ENCODE measurements at places on chromosomes 2 and 18.
A peak's percentile ranks its signal among the peaks of the same experiment; 100 is the strongest.

- no peak for DNase-seq
These were observed 503.5 kb upstream of the SOX11 start for GRCh38 chr2:5188636-5189035.

DNA sequence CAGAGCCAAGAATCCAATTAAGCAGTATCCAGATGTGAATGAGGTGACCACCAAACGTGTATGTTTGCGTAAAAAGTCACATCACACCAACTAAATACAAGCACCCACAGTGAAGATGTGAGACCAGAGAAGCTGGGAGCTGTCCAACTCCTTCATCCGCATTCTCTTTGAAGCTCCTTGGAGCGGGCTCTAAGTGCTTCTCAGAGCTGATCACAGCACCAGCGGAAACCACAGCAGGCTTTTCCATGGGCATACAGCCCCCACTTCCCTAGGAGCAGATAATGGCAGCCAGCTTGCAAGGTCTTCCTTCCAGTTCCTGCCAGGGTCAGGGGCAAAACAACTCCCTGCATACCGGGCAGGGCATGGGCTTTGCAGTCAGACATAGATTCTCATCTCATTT, 36.4 kb downstream of the REEP1 start:
- DNase-seq, result no peak

GRCh38 chr18:22846088-22846683, 86.9 kb upstream of the RBBP8 start:
- peak; percentile 54 for DNase-seq

DNA sequence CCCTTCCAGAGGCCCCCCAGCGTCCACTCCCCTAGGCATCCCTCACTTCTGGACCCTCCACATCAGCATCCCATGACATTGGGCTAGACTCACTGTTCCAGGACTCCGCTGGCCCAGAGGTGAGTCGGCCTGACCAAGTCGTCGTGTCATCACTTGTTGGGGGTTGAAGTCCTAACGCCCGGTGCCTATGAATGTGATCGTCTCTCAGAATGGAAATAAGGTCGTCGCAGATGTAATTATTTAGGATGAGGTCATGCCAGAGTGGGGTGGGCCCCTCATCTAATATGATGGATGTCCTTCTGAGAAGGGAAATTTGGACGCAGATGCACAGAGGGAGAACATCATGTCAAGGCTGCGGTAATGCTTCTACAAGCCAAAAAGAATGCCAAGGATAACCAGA, 142.7 kb downstream of the AGAP1 start:
- no peak for DNase-seq

GRCh38 chr2:114472246-114472645, 29.8 kb downstream of the DPP10 start:
- no peak for DNase-seq

DNA sequence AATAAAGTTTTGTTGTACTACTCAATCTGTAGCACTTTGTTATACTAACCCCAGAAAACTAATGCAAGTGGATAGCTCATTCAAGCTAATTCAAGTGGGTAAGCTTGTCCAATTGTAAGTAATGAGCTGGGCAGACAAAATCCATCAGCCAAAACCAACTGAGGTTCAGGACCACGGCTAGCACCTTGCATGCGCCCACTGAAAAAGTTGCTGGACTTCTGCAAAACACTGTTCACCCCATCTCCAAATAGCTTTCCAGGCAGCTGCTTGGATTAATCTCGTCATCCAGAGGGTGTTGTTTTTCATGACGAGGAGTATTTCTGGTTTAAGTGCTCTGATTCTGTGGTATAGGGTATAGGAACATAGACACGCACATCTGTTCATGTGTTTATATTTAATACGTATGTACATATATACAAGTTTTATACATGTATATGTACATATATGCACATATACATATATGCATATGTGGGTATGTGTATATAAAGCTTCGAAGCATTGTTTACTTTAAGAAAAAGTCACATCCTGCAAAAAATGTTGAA, 307.5 kb downstream of the GALR1 start:
- DNase-seq, result peak; percentile 0

GRCh38 chr2:113157897-113158753, 15.6 kb upstream of the PSD4 start:
- no peak for DNase-seq

DNA sequence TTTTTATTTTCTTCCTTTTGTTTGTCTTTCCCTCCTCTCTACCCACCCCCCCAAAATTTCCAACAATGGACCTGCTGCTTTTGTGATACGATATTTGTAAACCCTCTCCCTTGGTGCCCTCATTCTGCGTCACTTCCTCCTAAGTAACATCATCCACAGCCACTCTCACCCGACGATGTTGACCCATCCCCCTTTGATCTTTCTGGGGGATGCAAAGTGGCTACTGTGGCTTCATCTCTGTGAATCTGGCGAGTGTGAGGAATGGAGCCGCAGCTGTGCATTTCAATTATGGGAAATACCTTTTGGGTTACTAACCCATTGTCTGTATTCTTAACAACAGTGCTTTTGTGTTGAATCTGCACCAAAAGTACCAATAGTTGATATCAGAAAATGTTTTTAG, 19.4 kb downstream of the ANTXR1 start:
- peak; percentile 64 for DNase-seq

DNA sequence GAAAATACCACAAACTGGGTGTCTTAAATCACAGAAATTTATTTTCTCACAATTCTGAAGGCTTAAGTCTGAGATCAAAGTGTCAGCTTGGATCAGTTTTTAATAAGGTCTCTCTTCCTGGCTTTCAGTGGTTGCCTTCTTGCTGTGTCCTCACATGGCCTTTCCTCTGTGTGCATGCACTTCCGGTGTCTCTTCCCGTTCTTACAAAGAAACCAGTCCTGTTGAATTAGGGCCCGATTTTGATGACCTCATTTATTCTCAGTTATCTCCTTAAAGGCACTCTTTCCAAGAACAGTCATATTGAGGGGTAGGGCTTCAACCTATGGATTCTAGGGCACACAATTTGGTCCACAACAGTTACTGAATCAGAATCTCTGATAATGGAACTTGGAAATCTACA, 5.4 kb upstream of the XIRP2 start:
- DNase-seq, result no peak

DNA sequence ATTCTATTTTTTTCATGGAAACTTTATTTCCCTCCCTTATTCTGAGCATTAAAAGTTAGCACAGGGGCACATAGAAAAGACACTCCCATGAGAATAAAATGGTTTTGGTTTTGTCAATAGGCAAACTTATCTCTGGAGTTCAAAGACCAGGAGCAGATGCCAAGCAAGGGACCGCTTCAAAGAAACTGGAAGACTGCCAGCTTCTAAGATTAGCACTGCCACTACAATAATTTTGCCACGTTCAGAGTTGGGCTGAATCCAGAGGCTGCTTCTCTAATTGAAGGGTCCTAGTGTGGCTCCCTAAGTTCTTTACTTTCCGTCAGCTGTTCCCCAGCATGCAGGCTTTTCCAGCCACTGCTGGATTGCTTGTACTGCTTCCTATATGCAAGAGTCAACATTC, 681.0 kb upstream of the GCFC2 start:
- peak; percentile 25 for DNase-seq

GRCh38 chr18:6865251-6865650, 135.7 kb downstream of the ARHGAP28 start:
- DNase-seq, result no peak

- DNase-seq, result no peak
These were observed 1.1 kb downstream of the PAX8 start for GRCh38 chr2:113277474-113278072.

GRCh38 chr2:230893841-230894781, 29.4 kb downstream of the ITM2C start:
- DNase-seq, result no peak

GRCh38 chr2:45497355-45497754, 113.7 kb downstream of the SRBD1 start:
- no peak for DNase-seq

DNA sequence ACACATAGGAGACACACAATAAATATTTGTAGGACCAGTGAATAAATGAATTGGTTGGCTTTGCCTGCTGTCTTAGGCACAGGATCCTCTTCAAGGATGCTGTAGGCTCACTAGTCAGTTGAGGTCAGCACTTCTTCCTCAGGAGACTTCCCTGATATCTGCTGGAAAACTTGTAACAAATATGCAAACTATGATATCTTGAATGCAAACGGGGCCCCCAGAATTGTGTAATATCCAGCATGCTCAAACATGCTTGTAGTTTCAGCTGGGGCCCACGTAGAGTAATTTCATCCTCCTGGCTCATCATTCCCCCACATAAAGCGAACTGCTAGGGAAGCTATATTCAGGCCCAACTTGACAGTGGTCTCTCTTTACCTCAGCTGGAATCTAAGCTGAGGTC, 43.6 kb downstream of the POLE4 start:
- no peak for DNase-seq

DNA sequence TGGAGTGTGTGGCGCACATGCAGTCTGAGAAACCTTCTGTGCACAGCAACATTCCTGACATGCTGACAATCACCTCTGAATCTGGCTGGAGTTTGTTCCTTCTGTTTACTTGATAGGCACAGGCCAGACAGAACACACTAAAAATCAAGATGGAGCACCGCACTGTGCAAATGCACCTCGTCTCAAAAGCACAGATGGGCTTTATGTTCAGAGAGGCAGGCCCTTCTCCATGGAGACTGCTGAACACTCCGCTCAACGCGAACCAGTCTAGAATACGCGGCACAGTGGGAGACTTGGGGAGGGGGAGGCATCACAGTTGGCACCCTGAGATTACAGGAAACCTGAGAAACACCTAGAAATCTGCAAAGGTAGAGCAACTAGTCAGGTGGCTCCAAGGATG, 58.4 kb upstream of the DNMT3A start:
- no peak for DNase-seq

- no peak for DNase-seq
These were observed 15.6 kb downstream of the SUCLG1 start for GRCh38 chr2:84443477-84443876.

- no peak for DNase-seq
These were observed 90.4 kb upstream of the NOSTRIN start for GRCh38 chr2:168712053-168712452.

- DNase-seq, result no peak
These were observed 1073.3 kb upstream of the CDH2 start for GRCh38 chr18:29250259-29250658.

- no peak for DNase-seq
These were observed 145.7 kb upstream of the SRD5A2 start for GRCh38 chr2:31726457-31726856.

DNA sequence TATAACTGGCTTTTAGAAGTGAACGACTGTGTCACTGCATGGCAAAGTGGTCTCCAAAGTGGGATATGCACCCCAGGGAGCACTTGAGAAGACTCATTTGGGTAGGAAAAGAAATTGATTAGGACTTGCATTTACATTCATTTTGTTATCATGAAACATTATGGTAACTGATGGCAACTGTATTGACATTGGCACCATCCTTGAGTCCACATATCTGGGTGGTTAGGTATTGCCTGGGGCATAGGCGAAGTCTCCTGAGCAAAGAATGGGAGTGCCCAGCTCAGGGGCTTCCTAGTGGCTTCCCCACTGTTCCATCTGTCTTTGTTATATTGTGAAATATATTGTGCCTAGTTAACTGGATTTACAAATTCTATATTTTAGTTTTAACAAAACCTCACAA, 29.2 kb downstream of the SPATS2L start:
- no peak for DNase-seq

DNA sequence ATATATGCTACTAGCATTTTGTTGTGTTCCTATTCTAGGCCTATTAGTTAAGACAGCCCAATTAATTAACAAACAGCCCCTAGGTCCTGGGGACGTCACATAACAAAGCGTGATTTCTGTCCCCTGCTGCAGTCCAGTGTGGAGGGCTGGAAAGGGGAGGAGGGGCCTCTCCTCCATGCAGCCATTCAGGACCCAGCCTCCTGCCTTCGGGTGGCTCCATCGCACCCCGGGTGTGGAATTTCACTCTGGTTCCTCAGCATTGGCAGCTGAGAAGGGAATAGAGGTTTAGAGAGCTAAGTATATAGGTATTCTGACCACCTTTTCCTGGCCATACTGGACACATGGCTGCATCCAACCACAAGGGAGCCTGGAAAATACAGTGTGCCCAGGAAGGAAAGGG, 42.4 kb downstream of the MC2R start:
- no peak for DNase-seq

DNA sequence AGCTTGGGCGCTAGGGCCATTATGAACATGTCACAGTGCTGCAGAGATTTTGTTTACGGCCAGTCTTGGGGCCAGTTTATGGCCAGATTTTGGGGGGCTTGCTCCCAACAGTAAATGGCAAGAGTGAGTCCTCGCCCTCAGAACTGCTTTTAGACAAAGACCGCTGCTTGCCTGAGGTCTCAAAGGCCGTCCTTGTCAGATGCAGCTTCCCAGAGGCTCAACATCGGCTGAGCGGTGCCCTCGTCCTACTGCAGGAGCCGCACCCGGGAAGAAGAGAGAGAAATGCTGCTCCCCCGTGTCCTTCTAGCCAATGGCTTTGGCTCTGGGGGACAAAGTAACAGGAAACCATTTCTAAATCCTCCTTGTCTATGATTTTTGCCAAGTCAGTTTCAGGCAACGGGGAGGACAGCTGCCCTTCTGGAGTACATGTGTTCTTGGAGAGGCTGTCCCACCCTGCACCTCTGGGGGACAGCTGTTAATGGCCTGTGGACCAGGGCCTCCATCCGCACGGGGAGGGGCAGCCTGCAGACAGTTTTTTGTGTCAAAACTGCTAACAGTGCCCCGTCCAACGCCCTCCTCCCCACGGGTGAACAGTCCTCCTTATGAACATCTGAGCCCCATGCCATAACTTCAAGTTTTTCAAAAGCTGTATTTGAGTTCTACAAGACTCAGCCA, 66.1 kb downstream of the C18orf63 start:
- no peak for DNase-seq

- no peak for DNase-seq
These were observed 83.3 kb downstream of the KCNS3 start for GRCh38 chr2:17961789-17962188.

GRCh38 chr18:13716916-13717315, 9.4 kb downstream of the FAM210A start:
- no peak for DNase-seq

GRCh38 chr2:174965992-174966744, 39.0 kb downstream of the CHN1 start:
- DNase-seq, result no peak

DNA sequence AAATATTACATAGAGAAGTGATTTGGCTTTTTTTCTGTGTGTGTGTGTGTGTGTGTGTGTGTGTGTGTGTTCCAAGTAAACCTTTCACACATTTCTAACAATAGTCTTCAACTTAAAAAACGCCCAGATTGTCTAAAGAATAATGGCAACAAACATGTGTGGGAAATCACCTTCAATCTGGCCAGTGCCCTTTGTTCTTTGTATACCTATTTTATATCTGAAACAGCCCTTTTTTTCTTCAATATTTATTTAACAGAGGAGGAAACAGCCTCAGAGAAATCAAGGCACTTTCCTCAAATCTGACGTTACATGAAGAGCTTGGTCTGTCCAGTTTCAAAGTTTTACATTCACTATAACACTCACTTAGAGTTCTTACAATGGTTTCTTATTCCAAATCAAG, 25.3 kb downstream of the CCDC195 start:
- DNase-seq, result no peak

DNA sequence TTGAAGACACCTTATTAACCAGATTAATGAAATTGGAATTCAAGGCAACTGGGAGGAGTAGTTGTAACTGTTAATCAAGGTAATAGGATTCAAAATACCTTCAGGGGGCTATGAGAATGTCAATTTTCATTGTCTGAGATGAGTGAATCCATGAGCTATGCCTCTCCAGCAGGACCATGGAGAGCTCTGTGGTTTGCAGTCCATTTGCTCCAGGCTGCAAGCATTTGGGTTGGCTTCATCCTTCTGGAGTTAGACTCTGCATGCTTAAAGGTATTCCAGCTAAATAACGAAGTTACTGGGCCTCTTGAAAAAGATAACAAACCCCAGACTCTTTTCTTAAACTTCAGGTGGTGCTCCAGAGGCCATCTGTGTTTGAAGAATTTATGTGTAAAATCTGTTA, 207.1 kb upstream of the SLC8A1 start:
- no peak for DNase-seq
